Kasumi-1 (cell line): ENCODE measurements at places on chromosomes 7 and 10.

DNA sequence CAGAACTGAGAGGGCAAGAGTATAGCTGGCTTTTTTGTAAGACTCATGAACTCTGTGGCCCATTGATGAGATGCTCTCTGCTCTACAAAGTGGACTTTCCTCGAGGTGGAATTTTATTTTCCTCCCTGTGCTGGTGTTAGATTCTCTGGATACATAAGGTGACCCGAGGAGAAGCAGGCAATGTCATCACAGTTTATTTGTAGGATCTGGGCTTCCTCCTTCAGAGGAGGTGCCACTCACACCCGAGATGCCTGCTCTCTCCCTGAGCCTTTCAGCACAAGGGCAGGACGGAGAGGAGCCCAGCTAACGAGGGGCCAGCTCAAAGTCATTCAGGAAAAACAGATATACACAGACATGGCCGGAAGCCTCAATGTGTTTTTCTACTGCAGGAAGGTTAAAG lies 103.0 kb downstream of the KIAA1217 start:
- no peak for DNase-seq

GRCh38 chr10:122461729-122462532 lies 578 bp downstream of the HTRA1 start:
- no peak for DNase-seq

DNA sequence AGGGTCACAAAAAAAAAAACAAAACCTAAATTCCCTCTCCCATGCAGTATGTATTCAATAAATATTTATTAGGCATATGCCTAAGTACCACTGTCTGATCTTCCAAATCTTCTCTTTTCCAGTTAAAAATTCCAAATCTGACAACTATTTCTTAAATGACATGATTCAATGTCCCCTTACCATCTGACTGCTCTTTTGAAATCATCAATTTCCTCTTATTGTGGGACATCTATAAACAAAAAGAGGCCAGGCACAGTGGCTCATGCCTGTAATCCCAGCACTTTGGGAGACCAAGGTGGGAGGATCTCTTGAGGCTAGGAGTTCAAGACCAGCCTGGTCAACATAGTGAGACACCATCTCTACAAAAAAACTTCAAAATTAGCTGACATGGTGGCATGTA lies 103.5 kb downstream of the TBXAS1 start:
- no peak for DNase-seq

DNA sequence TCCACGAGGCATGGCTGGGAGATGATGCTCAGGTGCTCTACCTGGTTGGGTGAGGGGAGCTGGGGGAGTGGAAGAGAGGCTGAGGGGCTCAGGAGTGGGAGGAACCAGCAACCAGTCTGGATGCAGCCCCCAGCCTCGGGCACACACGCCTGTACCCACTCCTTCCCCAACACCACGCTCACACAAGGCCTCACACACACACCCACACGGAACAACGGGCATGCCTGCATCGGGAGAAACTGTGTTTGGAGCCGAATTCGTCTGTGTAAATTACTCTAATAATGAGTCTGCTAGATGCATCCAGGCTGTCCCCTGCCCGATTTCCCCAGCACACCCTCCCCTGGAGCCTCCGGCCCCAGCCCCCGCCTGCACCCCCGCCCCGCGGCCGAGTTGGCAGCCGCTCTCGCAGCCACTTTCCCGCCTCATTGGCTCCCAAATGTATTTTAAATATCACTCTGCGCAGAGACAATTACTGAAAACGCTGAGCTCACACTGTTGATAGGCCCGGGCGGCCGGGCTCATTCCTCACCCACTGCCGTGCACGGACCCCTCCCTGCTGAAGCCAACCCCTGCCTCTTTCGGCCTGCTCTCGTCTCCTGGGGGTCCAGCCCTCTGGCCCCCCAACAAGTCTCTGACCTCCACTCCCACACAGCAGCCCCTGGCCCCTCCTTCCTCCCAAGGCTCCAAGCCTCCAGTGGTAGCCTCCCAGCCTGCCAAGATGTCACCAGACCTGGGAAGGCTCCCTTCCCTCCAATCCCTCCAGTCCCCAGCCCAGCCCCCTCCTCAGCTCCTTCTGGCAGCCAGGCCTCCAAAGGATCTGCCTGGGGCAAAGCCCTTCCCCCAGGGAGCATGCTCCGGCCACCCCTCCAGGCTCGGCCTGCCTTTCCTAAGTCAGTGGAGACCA lies 11.1 kb downstream of the H2BK1 start:
- no peak for DNase-seq

- no peak for DNase-seq
Measured at GRCh38 chr10:78800006-78800405, 268.8 kb upstream of the ZMIZ1 start.

DNA sequence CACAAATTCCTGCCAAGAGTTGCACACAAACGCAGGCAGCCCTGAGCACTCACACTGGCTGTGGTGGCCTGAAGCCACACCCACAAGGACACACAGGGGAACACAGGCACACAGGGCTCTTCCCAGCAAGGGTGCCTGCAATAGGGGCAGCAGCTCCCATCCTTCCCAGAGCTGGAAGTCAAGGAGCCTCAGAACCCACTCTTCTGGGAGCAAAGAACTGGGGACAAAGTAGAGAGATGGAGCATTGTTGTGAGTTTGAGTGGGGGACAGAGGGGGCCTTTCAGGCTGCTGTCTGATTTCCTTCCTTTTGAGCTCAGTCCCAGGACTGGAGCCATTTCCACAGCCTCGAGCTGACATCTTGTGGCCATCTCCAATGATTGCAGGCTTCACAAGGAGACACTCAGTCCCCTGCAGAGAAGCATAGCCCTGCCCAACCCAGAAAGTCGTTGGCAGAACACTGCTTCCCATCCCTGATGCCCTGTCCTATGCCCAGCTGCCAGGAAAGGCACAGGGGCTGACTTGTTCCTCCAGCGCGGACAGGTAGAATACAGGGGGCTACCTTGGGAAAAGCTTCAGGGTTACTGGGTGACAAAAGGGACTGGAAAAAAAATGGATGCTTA lies 34.4 kb upstream of the SLF2 start:
- DNase-seq: peak; percentile 91

DNA sequence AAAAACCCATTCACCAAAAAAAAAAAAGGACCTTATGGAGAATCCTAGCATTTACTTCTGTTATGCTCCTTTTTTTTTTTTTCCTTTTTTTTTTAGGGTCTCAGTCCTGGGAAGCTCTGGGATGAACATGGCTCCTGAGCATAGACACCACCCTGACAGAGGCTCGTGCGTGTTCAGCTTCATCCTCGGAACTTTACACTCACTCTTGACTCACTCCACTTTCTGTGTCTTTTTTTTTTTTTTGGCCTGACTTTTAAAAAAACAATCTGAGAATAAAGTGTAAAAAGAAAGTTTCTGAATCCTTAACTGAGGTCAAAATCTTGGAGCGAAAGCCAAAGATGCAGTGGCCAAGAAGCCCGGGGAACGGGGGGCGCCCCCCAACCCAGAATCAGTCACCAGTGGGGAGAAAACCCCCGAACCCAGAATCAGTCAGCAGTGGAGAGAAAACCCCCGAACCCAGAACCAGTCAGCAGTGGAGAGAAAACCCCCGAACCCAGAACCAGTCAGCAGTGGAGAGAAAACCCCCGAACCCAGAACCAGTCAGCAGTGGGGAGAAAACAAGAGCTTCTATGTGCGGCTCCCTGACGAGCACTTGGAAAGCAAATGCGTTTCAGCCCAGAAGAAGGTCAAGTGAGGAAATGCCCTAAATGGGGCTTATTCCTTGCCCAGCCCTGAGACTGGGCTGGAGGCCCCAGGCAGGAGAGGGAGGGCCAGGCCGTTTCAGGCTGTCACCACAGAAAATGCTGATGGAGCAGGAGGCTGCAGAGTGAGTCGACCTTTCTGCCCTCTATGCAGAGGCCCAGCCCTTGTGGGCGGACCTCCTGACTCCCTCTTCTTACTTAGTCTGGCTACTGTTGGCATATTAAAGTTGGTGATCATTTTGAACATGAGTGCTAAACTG lies 19.0 kb upstream of the PFKP start:
- no peak for DNase-seq

- DNase-seq: no peak
Measured at GRCh38 chr7:20299647-20300312, 30.9 kb upstream of the ITGB8 start.

GRCh38 chr10:71763352-71764127 lies 9.8 kb downstream of the VSIR start:
- no peak for DNase-seq

DNA sequence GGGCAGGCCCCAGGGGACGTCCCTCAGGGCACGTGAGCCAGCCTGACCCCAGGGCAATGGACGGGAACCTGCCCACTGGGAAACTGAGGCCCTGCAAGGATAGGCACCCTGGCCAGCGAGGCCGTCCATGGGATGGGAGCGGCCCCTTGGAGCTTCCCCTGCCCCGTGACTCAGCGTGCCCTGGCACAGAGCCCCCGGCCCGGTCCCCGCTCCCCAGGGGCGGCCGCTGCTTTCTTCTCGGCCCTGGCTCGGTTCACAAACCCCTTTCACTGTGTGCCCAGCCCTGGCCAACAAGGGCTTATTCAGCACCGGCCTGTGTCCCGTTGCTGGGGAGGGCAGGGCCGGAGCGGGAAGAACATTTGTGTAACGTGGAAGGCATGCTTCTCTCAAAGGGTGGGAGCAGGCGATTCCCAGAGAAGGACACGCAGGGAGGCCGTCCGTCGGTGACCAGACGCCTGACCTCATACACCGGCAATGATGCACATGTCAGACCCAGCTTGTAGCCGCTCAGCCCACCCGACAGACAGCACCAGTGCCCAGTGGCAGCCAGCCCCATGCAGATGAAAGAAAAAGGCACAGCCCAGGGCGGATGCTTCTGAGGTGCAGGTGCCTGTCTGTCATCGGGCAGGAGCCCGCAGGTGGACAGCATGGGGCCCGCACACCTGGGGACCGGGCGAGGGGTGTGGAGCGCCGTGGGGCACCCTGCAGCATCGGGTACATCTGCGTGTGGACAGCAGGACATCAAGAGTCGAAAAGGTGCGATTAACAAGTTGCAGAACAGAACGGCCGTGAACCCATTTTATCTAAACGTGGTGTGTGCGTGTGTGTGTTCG lies 94.5 kb downstream of the PDGFA start:
- no peak for DNase-seq

DNA sequence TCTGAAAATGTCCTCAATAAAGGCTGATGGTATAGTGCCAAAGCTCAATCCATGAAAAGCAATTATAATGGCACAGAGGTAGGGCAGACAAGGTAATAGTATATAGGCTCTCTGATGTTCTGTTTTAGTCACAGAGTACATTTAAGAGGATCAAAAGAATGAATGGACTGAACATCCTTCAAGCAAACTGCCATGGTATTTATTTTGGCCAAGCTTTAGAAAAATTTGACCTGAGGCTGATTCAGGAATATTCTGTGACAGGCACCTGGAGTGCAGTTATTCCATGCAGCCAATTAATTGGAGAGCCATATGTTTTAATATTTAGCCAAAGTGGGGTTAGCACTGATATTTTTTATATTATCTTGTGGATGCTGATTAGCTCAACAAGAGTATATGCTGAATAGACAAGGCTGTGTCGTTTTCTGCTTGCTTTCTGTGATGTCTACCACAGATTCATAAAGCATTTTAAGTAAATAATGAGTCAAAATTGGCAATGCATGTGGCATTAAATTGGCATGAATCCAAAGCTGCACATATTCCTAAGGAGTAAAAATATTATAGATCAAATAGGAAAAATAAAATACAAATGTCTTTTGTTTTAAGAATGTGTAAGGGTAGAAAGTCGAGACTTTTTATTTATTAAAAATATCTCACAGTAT lies 177.4 kb downstream of the PCLO start:
- no peak for DNase-seq

DNA sequence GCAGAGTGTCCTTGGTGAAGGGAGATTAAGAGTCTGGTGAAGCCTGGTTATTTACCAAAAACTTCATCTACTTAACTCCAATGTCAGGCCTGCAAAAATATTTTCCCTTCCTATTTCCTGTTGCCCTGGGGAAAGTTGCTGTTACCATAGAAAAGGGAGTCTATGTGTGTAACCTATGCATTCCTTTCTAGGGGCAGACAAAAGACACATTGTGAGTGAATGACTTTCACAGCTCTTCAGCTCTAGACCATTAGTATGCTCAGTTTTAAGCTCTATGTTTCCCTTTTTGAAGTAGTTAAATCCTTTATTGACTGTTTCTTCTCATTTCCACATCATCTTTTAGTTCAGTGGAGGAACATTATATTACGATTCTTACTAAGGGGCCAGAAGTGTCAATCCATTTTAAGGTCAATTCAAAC lies 45.6 kb upstream of the SGCE start:
- no peak for DNase-seq

- DNase-seq: no peak
Measured at GRCh38 chr10:121692626-121693025, 94.4 kb upstream of the FGFR2 start.

DNA sequence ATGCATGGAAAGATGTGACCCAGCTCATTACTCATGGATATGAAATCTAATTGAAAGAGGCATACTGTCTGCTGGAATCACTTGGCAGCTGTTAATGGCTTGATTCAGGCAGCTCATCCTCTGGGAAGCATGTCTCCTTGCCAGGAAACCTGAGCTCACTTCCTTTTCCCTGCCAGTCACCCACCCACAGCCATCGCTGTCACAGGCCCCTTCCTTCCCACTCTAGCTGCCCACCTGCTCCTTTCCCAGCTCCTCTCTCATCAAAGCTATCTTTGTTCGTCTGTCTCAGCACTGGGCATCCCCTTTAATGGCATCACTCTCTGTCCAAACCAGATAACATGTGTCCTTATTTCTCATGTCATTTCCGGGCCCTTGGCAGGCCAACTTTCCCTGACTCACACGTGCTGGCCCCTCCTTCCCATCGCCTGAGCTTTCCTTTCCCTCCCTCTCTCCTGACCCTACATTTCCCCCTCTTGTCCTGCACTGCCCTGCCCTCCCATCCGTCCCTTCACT lies 721.9 kb downstream of the TNS3 start:
- no peak for DNase-seq

DNA sequence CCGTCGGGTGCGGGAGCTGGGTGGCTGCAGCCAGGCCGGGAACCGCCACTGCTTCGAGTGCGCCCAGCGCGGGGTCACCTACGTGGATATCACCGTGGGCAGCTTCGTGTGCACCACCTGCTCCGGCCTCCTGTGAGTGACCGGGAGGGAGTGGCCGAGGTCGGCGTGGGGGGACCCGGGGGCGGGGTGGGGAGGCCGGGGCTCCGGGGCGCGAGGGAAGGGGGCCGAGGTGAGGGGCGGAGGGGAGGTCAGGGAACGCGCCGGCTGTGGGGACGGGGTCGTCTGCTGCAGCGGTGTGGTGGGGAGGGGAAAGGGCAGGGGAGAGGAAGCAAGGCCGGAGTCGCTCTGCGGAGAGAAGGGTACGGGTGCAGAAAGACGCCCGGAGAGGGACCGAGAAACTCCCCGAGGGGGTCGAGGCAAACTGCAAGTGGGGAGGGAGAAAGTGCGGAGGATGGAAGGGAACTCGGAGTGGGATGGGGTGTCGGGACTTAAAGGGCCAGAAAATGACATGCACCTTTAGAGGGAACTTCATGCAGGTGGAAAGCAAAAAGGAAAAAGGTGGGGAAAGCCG lies 518 bp downstream of the AGFG2 start:
- no peak for DNase-seq

DNA sequence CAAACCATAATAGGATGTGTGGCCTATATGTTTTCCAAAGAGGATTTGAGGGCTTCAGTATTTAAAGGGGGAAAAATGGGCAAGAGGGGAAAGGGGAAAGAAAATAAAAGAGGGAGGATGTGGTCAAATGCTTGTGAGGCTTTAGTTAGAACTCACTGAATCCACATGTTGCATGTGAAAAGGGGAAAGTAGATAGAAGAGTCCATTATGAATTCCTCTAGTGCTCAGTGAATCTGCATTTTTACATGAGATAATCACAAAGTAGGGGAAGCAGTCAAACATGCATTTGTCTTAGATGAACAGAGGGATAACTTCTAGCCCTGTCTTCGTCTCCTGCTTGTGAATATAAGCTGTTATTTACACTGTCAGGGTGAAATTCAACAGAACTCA lies 24.6 kb upstream of the AKAP9 start:
- DNase-seq: no peak
